Pulmonary artery endothelial cell (primary cell): ENCODE measurements at places on chromosomes 3 and 15. TPM values are rescaled to one million over a fixed set of nuclear protein-coding genes. Genes with fewer than 3 reads are reported as not detected.

The SH3GL3 gene
- 0.07 TPM in 1 of 2 replicates, not detected in the other for total RNA-seq

The HLTF gene
- total RNA-seq, result 34.1 and 56.9 TPM in 2 replicates

The TMCO5A gene
- total RNA-seq, result not detected in 2 replicates

The KCTD6 gene
- total RNA-seq, result 5.7 and 8.4 TPM in 2 replicates

- no peak for DNase-seq
Measured at GRCh38 chr3:176995946-176996345, 201.3 kb downstream of the TBL1XR1 start.

DNA sequence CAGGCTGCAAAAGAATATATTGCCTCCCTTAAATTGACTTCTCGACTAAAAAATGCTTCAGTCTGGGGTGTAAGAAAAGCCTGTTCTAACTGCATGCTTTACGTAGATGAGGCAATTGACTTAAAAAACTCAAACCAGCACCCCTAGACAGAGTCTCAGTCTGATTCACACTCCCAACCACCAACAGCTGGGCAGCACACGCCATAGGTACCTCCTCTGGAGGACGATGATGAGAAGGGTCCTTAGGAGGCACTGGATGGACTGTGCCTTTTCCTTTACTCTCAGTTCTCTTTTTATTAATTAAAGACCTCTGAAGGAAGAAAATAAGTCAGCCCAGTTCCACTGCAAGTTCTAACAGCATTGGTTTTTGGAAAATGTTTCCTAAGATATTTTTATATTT, 175.0 kb downstream of the PDZRN3 start:
- no peak for DNase-seq

DNA sequence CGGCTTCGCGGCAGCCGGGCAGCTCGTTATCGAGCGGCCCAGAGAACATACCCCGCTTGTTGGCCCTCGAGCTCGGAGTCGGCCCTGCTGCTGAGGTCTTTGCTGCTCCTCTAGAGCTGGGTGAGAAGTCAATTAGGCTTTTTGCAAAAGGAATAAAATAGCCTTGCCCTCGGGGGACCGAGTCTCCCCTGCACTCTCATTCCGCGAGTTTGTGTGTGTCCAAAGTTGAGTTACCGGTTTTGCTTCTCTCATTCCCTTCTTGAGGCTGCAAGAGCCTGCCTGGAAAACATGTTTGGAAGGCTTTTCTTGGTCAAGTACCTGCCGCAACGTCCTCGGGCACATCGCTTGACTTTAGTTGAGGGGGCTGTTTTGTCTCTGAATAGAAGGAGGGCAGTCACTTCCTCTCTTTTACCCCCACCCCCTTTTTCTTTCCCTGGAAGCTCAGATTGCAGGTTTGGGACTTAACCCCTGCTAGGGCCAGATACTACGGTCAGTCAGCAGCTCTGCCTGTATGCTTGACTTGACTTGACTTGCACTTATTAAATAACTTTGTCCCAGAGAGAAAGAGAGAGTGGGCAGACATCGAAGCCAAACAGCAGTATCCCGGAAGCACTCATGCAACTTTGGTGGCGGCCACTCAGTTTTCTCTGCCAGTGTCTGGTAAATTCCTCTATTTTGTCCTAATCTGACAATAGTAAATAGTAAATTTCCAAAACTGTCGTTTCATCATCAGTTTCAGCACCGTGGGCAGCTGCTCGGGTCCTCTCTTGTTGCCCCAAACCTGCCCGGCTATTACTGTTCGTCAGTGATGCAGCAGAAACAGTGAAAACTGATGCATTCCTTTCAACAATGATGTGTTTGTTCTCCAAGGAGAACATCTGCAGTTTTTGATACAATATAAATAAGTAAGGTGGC, 609 bp downstream of the RNF13 start:
- no peak for DNase-seq

DNA sequence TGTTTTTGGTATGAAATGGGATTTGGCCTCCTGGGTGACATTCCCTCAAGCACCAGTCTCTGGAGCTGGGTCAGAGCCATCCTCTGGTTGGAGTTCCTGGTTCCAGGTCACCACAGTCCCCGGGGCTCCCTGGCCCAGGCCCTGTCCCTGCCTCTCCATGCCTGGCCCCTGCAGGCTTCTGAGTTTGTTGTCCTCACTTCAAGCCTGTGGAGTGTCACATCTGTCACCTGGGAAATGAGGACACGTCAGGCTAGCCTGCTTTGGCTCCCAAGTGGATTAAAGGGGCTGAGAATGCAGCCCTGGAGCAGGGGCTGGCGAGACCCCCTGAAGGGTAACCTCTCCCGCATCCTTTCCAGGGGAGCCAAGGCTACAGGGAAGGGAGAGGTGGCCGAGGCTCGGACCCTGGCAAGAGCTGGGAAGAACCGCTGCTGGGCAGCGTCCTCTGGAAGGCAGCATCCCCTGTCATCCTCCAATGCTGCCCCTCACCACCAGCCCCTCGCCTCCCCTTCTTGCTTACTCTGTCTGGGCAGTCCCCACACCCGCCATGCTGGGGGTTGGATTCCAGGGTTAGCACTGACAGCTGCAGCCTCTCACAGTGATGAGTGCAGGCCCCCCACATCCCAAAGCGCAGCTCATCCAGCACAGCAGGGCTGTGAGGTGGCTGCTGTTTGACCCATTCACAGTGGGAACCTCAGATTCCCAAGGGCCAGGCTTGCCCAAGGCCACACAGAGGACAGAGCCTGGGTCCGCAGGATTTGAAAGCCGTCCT, 75.5 kb upstream of the IQSEC1 start:
- no peak for DNase-seq

- no peak for DNase-seq
Measured at GRCh38 chr3:179299999-179300613, 22.7 kb upstream of the ZNF639 start.

DNA sequence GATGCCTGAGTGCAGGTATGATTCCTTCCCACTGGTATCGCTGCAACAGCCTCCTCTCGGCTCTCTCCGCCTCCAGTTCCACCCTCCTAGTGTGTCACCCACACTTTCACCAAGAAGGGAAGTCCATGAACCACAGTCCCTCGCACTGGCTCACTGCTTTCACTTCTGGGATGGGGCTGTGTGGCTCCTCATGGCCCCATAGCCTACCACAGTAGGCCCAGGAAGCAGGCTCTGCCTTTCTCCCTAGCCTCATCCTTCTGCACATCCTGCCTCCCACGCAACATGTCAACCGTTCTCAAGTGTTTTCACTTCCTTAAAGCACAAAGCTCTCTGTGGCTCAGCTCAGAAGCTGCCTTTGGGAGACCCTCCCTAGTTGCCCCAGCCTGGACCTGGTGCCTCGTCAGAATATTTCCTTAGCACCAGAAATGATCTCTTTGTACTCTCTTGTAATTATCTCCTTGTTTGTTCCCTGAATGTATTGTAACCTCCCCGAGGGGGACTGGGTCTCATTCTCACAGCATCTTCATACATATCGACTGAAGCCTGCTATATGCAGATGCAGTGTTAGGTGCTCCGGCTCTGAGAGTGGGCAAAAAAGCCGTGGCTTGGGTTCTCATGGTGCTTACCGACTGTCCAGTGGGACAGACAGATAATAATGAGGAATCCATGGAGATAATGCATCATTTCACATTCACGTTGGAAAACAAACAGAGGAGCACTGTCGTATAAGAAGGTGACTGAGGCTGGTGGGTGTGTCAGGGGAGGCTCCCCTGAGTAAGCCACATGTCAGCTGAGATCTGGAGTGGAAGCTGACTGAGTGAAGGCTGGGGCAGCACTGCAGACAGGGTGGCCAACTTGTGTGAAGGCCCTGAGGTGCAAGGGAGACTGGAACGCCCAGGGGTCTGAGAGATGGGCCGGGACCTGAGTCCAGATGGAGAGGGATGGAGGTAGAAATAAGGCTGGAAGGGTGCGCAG, 107.1 kb downstream of the DGKG start:
- no peak for DNase-seq

DNA sequence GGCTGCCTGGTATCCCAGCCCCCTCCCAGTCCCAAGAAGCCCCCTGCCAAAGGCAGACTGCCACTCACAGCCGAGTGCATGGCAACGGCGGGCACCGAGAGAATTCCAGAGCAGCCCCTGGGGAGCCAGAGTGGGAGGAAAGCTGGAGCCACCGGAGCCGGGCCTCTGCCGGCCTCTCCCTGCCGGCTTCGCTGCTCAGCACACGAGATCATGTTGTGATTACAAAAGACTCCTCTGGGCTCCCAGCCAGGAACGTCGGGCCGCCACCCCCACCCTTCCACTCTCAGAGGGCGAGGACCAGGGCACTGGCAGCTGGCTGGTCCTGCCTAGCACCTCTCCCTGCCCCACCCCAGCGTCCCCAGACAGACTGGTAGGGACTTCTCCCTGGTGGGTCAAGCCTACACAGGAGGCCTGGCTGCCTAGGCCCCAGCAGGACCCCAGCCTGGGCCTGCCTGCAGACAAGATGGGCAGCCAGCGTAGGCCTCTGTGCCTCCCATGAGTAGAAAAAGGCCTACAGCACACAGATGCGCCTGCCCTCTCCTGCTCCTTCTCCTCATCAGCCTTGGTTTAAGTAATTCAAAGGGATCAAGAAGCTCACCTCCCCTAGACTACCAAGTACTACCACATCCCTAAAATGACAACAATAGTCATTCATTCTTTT, at the start of gene CCDC9B:
TSS of gene CCDC9B (minus strand) at position 200 of the 661 bp plus-strand sequence. CDS start at position 80, 120 bp downstream.
- DNase-seq, result no peak

DNA sequence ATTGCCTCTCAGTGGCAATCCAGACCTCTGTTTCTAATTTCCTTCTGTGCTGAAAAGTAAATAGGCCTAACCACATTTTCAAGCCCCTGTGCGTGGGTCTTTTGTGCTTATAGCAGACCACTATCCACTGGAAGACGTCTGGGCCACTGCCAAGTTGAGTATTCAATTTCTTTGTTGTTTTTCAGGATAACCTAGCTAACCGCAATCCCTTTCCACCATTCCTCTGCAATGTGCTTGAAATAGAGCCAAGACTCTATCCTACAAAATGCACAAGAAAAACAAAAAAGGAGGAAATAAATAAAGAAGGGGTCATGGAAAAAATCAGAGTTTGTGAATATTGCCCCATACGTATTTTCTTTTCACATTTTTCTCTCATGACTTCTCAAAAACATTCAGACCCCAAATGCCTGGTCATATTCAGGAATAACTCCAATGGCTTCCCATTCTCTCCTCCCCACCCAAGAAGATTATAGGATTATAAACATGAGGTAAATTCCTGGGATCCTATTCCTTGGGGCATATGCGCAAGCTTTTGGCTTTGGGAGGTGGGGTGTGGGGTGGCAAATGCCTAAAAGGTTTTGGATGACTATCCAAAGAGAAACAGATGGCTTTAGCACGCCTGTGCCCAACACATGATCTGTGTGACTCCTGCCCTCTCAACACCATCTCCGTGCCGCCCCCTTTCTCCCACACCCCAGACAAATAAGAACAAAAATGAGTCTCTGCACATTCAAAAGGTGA, 217.9 kb upstream of the THBS1 start:
- peak; percentile 98 for DNase-seq

GRCh38 chr15:65368302-65369211, 9.2 kb downstream of the IGDCC3 start:
- DNase-seq, result no peak

GRCh38 chr3:28104896-28105534, 136.4 kb upstream of the CMC1 start:
- no peak for DNase-seq
